Suprapubic skin (tissue), 4 donors: ENCODE measurements at places on chromosomes 6 and 20. TPM values are rescaled to one million over a fixed set of nuclear protein-coding genes. Genes with fewer than 3 reads are reported as not detected.

FRMD1 gene
- 0.64 TPM for total RNA-seq

B3GALT4 gene
- 18.4 TPM for total RNA-seq

RTN4IP1 gene
- total RNA-seq, result 2.3 TPM

BMP7 gene
- 19.2 TPM for total RNA-seq

RIPOR3 gene
- total RNA-seq, result 5.6 TPM

C20orf144 gene
- not detected for total RNA-seq

ARMC2 gene
- 9.5 TPM for total RNA-seq

GLO1 gene
- 75.9 TPM for total RNA-seq

GLP1R gene
- not detected for total RNA-seq

ID4 gene
- 178 TPM for total RNA-seq

NMBR gene
- total RNA-seq, result 0.72 TPM

WFDC9 gene
- not detected for total RNA-seq

COL12A1 gene
- 41.2 TPM for total RNA-seq

LST1 gene
- 6.4 TPM for total RNA-seq

BACH2 gene
- total RNA-seq, result 9.7 TPM

NNAT gene
- total RNA-seq, result 3.0 TPM

OVOL2 gene
- 53.8 TPM for total RNA-seq

PNPLA1 gene
- 40.3 TPM for total RNA-seq

BFSP1 gene
- total RNA-seq, result 1.7 TPM

SYCP2L gene
- 5.2 TPM for total RNA-seq

DNA sequence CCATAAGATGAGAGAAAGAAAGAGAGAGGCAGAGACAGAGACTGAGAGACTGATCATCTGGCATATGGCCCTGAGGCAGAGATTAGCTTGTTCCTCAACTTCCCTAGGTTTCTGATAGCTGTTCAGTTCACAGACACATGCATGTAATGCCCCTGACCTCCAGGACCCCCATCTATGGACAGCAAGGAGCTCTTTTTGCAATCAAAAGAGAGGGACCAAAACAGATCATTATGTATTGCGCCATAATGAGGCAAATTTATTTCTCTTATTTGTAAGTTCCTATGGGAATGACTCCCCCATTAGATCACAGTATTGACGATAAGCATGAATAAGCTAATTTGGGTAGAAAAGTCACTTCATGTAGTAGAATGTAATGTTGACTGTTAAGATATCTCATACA lies 25.6 kb downstream of the KCNQ5 start:
- DNase-seq, result no peak

- DNase-seq, result no peak
These were observed 509.9 kb downstream of the TENT5A start for GRCh38 chr6:81242624-81243023.

DNA sequence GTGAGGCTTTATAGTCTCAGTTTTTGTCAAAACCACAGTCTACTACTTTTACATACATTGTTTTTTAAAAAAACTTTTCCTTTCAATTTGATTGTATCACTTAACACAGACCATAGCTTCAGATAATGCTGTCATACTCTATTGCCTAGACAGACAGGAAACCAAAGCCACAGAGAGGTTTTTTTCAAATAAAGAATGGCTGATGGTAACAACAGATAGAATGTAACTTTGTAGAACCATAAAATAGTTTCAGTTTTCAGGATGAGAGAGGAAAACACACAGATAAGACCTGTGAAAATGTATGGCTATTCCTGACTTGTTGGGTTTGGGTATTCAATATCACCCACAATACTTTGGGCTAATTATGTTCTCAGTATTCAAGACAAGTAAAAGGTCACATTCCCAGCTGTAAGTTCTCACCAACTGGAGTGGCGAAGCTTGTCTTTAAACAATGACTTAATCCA lies 94.0 kb downstream of the ADGRG6 start:
- DNase-seq, result no peak

DNA sequence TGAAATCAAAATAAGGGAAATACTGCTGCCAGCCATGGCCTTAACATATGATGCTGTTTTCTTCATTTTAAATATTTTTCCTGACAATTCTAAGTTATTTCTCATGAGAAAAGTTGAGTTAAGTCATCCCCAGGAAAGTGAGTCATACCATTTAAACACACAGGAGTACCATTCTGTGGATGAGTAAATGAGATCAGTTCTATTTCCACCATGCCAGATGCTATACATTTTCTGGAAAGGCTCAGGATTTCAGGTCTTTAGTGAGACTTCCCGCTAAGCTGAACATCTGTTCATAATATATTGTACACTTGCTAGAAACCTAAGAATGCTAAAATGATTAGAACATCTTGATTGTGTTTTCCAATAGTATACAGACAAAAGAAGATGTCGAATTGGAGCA lies 256.2 kb upstream of the MANEA start:
- DNase-seq, result no peak

GRCh38 chr6:28643017-28643740 lies 117.5 kb downstream of the GPX5 start:
- DNase-seq, result no peak

GRCh38 chr6:48754641-48755040 lies 643.6 kb upstream of the PTCHD4 start:
- DNase-seq, result no peak

GRCh38 chr6:116165596-116165995 lies 39.7 kb upstream of the COL10A1 start:
- DNase-seq, result no peak

- DNase-seq, result peak; percentile 44
These were observed 28.9 kb upstream of the BHLHE23 start for GRCh38 chr20:63035603-63036185.

- DNase-seq, result no peak
These were observed 216.9 kb upstream of the LRFN2 start for GRCh38 chr6:40803897-40804702.

GRCh38 chr20:59583428-59584277 lies 20.7 kb upstream of the PHACTR3 start:
- DNase-seq, result no peak

- no peak for DNase-seq
These were observed 738.2 kb downstream of the COL12A1 start for GRCh38 chr6:74467533-74468215.

DNA sequence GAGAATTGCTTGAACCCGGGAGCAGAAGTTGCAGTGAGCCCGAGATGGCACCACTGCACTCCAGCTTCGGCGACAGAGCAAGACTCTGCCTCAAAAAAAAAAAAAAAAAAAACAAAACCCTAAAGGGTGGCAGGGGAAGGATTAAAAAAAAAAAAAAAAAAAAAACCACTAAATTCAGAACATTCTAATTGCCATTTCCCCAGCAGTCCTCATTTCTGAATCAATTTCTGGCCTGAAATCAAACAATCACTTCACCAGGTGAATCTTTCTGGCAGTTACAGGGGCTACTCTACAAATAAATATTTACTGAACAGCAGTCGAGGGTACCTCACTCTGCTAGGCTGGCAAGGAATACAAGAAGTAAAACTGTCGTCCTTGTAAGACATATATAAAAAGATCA lies 1.2 kb downstream of the UQCC1 start:
- DNase-seq, result no peak

GRCh38 chr6:26122402-26122792 lies 35.2 kb downstream of the HFE start:
- no peak for DNase-seq

- DNase-seq, result no peak
These were observed 64.0 kb upstream of the TXNDC5 start for GRCh38 chr6:7974565-7974937.

- no peak for DNase-seq
These were observed 13.5 kb downstream of the EYA4 start for GRCh38 chr6:133254552-133255228.

- DNase-seq, result no peak
These were observed 7.7 kb upstream of the C20orf203 start for GRCh38 chr20:32681175-32682084.

GRCh38 chr6:33380272-33380981 lies 11.2 kb upstream of the KIFC1 start:
- DNase-seq, result no peak

GRCh38 chr20:48636301-48636700 lies 191.5 kb downstream of the PREX1 start:
- no peak for DNase-seq

GRCh38 chr6:135451617-135452190 lies 45.8 kb downstream of the AHI1 start:
- no peak for DNase-seq

DNA sequence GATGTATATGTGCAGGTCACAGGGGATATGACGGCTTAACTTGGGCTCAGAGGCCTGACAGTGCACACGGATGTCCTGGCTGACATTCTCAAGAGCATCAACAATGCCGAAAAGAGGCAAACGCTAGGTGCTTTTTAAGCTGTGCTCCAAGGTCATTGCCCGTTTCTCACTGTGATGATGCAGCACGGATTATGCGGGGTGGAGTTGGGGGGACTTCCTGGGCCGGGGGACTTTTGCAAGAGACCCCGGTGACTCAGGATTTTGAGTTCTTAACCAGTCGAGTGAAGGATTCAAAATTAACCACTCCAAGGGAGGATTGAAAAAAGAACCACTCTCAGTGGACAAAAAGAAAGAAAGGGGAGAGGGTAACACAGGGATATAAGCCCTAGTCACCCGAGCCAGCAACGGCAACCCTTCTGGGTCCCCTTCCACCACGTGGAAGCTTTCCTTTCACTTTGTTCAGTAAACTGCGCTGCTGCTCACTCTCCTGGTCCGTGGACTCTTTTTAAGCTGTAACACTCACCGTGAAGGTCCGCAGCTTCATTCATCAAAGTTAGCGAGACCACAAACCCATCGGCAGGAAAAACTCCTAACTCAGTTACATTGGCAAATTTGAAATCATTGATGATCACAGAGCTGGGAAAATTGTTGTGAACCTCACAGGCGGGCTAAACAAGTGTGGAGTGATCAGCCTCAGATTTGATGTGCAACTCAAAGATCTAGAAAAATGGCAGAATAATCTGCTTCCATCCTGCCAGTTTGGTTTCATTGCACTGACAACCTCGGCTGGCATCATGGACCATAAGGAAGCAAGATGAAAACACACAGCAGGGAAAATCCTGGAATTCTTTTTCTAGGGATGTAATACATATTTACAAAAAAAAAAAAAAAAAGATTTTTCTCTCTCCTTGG lies 199.3 kb downstream of the ARID1B start:
- no peak for DNase-seq

- DNase-seq, result no peak
These were observed 29.4 kb downstream of the EPB41L2 start for GRCh38 chr6:131033631-131034030.

- DNase-seq, result no peak
These were observed 44.6 kb downstream of the JPH2 start for GRCh38 chr20:44142413-44142812.

- no peak for DNase-seq
These were observed 293.9 kb downstream of the QKI start for GRCh38 chr6:163708466-163708865.

GRCh38 chr6:146543940-146544615 lies 445 bp downstream of the RAB32 start:
- DNase-seq, result peak; percentile 84

- no peak for DNase-seq
These were observed 13.8 kb upstream of the MMP9 start for GRCh38 chr20:45994761-45995493.

- DNase-seq, result no peak
These were observed 397.8 kb downstream of the KIF16B start for GRCh38 chr20:16175322-16175961.

- DNase-seq, result no peak
These were observed 35.3 kb upstream of the GFOD1 start for GRCh38 chr6:13522656-13523055.

GRCh38 chr6:118558464-118559217 lies 10.5 kb downstream of the PLN start:
- no peak for DNase-seq

DNA sequence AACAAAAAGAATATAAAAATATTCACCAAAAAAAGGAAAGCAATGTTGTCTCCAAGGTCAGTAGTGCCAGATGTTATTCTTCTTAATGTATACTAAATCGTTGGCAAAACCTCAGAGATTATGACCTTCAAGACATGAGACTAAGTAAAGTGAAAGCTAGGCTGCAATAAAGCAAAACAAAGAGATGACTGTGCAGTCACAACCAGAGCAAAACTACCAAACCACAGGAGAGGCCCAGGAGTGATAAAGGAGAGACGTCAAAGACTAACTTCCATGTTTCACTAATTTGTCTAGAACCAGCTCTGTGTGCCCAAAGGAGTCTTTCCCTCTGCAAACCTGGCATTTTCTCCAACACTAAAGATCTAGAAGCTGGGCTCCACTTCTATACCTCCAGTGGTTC lies 155.9 kb upstream of the POU3F2 start:
- DNase-seq, result no peak

GRCh38 chr6:150902142-150902776 lies 36.8 kb downstream of the MTHFD1L start:
- DNase-seq, result no peak

GRCh38 chr6:30258204-30258603 lies 45.0 kb upstream of the TRIM26 start:
- no peak for DNase-seq

- no peak for DNase-seq
These were observed 92.8 kb upstream of the EPB41L1 start for GRCh38 chr20:36061754-36062153.

GRCh38 chr6:14109411-14109826 lies 8.2 kb upstream of the CD83 start:
- DNase-seq, result no peak

GRCh38 chr6:169545982-169546381 lies 155.8 kb downstream of the WDR27 start:
- DNase-seq, result no peak

DNA sequence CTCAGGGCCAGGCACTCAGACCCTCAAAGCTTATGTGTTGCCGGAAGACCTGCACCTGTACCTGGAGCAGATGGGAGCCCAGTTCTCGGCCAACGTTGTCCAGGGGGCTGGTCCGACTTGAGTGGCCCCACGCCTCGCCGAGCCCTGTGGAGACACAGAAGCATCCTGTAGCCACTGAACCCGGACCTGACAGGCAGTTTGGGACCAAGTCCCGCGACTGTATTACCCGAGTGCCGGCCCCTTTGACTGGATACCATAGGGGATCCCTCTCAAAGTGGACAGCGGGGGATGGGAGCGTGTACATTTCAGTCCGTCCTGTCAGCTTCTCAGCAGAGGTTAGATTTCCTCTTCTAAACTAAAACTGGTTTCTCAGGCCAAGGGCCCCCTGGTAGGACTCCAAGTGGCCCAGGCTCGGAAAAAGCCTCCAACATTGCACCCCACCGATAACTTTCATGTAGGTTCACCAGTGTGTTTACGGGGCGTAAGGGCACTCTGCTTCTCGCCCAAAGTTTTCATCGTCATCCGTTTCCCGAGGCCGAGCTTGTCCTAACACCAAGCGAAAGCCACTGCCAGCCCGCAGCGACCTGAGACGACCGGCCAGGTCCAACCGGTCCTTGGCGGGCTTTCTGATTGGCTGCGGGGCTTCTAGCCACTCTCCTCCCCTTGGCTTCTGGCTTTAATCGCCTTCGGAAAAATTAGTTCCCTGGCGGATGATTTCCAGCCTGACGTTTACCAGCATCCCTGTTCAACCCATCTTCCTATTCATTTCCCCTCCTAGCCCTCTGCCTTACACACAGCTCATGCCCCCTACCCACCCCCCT lies 10.8 kb downstream of the SIM1 start:
- no peak for DNase-seq

- peak; percentile 82 for DNase-seq
These were observed 659 bp downstream of the CEP85L start for GRCh38 chr6:118650582-118651281.
